ENCODE measurements at places on chromosomes 4 and X. TPM values are rescaled to one million over a fixed set of nuclear protein-coding genes. Genes with fewer than 3 reads are reported as not detected.

DNA sequence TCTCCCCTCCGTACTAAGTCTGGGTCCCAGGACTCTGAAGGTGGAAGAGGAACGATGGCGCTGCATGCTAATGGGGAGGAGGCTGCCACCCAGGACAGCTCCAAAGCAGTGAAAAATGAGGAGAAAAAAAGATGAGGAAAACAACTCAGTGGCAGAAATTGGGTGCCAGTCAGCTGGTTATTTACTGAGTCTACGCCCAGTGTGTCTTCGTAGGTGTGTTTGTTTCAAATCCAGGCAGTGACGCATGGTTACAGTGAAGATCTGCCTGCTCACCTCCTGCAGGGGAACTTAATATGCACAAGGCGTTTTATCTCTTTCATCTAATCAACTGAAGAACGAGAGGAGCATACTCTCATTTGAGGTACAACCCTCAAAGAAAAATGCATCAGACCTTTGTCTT, 70.9 kb upstream of the FBXW7 start:
- DNase-seq = no peak

GRCh38 chrX:19857131-19857530, 30.3 kb downstream of the SH3KBP1 start:
- DNase-seq = no peak

GRCh38 chr4:74395633-74396032, 30.7 kb downstream of the EREG start:
- DNase-seq = no peak

The SMIM43 gene
- not detected for total RNA-seq

The RS1 gene
- not detected for total RNA-seq

The CLDN22 gene
- not detected for total RNA-seq

The SYP gene
- total RNA-seq = 0.28 TPM

DNA sequence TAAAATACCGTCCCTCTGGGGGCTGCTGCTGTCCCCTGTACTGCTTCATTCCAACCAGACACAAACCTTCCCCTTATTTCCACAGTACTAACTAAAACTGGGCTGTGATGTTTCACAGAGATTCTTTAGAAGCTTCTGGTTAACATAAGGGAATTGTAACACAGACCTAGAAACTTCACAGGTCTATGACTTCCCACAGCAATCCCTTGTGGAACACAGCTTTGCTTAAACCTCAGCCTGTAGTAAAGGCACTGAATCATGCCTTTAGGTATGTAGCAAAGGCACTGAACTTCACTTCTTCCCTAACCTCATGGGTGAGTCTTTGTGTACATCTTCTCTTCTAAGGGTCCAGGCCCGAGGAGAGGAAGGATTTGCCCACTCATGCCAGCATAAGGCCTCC, 49.4 kb downstream of the SPINK2 start:
- no peak for DNase-seq

GRCh38 chr4:3518511-3518880, 13.7 kb downstream of the LRPAP1 start:
- no peak for DNase-seq

DNA sequence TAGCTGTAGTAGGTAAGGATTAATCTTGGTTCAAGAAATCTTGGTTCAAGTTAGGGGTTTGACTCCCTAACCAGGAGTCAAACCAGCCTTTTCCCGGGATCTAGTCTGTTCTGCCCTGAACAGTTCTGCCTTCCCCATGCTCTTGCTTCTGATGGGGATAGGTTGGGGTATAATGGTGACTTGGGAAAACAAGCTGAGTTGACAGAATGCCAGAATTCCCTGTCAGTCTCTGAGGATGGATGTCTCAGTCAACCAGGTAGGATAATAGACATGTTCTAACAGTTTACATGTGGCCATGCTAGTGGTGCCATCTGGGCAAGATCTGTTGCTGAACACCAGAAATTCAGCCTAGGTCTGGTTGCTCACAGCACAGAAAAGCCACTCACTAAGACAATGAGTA, 51.4 kb downstream of the RAB40AL start:
- no peak for DNase-seq

- DNase-seq = no peak
Measured at GRCh38 chrX:94057385-94057784, 383.4 kb downstream of the FAM133A start.

DNA sequence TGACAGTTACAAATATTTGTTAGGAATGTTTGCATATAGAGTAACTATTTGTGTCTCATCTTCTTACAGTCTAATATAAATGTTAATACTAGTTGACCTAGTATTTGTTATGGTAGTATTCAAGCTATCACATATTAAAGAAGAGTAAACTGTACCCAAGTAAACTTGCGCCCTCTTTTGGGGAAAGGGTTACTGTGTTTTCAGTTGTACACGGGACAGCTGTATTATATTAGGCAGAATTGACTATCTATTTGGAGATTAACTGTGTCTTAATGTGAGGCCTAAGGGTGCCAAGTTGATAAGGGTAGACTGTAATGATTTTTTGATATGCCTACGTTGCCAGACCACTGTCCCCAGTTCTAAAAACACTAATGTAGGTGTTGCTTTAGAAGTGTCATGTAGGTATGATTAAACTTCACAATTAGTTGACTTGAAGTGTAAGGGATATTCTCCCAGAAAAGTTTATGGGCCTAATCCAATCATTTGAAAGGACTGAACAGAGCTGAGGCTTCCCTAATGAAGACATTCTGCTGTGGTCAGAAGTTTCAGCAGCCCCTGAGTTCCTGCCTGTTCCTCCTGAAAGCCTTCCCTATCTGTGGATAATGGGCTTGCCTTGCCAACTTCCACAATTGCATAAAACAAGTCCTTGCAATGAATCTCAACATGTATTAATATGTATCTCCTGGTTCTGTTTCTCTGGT, 172.8 kb upstream of the CXCL13 start:
- no peak for DNase-seq

The ANOS1 gene
- total RNA-seq = 4.3 TPM

The SLC9B1 gene
- 0.11 TPM for total RNA-seq

The DCAF12L2 gene
- total RNA-seq = not detected

The PDLIM3 gene
- not detected for total RNA-seq

The TENT5D gene
- total RNA-seq = not detected

- DNase-seq = no peak
Measured at GRCh38 chr4:69025191-69025998, 70.9 kb upstream of the UGT2B7 start.

DNA sequence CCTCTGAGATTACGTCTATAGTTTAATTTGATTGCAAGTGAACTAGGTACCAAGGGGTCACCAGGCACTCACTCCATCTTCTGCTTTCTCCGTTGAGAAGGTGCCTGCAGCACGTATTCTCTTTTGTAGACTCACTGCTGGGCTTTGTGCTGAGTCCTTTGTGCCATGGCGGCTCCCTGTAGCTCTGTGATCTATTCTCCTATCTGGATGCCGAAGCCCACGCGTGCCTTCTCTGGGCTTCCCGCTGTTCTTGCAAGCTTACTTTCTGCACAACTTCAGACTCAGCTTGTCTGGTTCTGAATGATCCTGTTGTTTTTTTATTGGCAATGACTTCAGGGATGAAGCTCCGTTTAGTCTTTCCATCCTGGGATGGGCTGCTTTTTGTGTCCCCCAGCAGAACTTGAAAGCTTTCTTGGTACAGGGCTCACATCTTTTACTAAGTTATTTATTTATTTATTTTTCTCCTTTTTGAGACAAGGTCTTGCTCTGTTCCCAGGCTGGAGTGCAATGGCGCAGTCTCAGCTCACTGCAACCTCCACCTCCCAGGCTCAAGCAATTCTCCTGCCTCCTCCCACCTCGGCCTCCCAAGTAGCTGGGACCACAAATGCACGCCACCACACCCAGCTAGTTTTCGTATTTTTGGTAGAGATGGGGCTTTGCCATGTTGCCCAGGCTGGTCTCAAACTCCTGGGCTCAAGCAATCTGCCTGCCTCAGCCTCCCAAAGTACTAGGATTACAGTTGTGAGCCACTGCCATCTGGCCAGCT, 100.9 kb upstream of the NKX1-1 start:
- no peak for DNase-seq

The TRO gene
- total RNA-seq = 2.0 TPM

The NPY5R gene
- not detected for total RNA-seq

GRCh38 chr4:56607926-56608325, 73.2 kb downstream of the HOPX start:
- no peak for DNase-seq

- no peak for DNase-seq
Measured at GRCh38 chr4:7559741-7560395, 125.1 kb upstream of the PSAPL1 start.

The CWH43 gene
- total RNA-seq = 10.2 TPM

DNA sequence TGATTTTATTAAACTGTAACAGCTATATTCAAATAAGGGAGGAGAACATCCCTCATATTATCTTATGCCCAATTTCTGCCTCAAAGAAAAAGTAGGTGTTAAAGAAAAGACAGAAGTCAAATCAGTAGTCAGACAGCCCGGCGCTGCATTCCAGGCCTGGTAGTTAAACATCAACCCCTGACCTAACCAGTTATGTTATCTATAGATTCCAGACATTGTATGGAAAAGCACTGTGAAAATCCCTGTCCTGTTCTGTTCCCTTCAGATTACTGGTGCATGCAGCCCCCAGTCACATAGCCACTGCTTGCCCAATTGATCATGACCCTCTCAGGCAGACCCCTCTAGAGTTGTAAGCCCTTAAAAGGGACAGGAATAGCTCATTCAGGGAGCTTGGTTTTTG, 269.9 kb upstream of the GALNT7 start:
- no peak for DNase-seq

DNA sequence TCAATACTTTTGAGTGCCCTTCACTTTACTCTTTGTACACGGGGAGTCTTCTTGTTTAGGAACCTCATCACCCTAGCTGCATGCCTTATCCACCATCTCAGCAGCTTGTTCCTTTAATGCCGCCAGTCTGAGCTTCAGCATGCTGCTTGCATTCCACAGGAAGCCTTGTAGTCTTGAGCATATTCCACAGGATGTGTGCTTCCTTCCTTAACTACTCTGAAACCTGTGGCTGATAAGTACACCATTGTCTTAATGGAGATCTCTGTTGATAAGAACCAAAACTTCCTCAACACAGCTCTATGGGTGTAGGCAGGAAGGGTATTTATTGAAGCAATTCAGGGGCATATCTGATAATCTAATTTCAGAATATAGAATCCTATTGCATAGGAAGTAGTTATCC, 24.4 kb upstream of the CCNI start:
- no peak for DNase-seq

DNA sequence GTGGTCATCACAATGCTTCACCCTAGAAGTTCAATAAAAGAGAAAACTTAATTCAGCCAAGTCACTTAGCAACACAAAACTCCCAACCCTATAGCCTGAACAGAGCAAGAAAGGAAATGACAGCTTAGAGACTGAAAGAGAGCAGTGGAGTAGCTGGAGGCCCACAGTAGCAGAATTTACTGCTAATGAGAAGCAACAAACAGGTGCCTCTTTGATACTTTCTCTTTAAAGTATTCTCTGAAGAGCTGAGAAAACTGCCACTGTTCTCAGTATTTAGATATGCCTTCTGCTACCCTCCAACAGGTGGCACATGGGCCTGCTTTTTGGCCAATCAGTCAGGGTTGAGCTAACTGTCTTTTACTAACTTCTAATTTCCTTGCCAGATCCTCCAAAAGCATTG, 240.0 kb downstream of the GPC3 start:
- no peak for DNase-seq

The BTK gene
- 0.07 TPM for total RNA-seq

The AFF2 gene
- 0.04 TPM for total RNA-seq

- no peak for DNase-seq
Measured at GRCh38 chrX:10070714-10071436, 85.9 kb upstream of the CLCN4 start.

DNA sequence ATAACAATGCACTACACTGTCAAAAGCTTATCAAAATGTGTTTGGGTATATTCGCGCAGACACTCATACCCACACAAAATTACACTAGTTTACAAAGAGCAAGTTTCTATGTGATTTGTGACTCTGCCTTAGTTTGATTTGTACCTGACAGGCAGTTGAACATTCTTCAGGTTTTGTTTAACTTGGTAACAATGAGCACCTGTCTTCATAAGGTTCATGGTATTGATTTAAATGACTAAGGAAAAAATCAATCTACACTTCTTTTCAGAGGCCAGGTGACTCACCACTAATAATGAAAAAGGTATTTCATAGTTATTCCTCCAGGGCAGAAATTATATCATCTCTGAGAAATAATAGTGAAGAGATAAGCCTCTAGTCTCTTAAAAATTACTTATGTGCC, 1114.6 kb upstream of the AGA start:
- DNase-seq = peak; percentile 44

- DNase-seq = peak; percentile 81
Measured at GRCh38 chrX:10173331-10173900, 16.6 kb downstream of the CLCN4 start.

DNA sequence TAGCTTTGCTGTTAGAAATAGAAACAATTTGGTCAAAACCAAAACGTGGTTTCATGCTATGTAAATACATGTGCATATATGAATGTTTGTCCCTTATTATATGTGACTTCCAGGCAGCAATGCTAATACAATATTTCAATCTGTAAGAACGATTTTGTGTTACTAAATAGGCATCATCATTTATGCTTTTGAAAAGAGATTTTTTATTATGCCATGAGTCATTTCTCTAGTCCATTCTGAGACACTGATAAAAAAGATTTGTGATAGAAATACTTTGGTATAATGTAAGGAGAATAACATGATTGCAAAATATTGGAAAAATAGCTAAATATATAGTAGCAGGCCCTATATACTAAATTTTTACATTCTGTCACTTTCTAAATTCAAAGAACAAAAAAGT, 28.9 kb downstream of the SYNPO2 start:
- DNase-seq = peak; percentile 36

DNA sequence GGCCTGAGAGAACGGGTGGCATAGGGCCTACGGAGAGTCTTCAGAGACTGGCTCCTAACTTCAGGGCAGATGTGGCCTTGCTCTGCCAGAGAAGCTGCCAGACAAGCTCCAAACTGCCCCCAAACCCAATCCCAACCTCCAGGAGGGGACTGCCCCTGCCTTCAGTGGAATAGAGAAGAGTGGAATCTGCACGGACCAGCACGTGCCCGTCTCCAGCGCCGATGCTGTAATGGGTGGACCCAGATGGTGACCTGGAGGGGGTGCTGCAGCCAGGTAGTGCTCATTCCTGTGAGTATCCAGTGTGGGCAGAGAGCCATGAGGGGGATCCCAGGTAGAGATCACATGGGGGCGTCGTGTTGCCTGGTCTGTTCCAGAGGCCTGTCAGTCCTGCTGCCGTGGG, 73.2 kb upstream of the NKX1-1 start:
- DNase-seq = no peak

GRCh38 chr4:15144249-15144966, 142.1 kb downstream of the CPEB2 start:
- no peak for DNase-seq

Measured in foreskin keratinocyte (primary cell).